ENCODE measurements at places on chromosomes 11 and 22.

GRCh38 chr11:128522943-128523518 is 64.3 kb downstream of the ETS1 start:
- DNase-seq: peak; percentile 64

DNA sequence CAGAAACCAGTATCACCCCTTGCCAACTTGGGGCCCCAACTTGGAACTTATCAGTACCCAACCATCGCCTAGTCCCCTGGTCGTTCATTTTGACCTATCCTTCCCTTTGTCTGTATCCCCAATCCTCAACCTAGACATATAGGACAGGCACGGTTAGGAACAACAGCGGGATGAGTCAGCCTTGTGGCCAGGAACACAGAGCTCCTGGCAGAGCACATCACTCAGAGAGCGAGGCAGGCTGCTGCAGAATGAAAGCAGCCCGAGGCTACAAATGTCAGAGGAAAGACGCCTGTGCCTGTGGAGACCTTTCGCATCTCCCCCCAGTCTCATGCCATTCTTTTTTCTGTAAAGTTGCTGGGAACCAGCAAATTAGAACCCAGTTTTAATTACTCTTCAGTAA is 14.6 kb downstream of the DKK3 start:
- no peak for DNase-seq

DNA sequence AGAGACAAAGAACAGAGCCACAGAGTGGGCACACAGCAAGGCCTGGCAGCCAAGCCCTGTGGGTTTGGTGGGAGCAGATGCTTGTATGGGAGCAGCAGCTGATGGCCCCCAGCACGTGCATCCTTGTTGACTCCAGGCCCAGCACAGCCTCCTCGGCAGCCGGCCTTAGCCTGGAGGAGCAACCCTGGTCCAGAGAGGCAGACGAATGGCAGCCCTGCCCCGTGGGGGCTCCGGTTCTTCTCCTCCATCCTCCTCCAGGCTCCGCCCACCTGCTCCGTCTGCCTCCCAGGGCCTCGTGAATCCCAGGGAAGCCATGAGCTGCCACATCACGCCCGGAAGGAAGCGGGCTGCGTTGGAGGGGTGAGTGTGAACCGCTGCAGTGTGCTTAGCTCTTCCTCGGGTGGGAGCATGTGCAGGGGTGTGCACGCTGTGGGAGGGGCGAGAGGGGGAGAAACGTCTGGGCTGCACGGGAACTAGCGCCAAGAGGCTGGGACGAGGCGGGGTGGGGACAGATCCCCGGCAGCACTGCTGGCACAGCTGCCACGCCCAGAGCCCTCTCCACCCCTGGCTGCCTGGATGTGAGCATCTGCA is 36.3 kb upstream of the JAM3 start:
- no peak for DNase-seq

DNA sequence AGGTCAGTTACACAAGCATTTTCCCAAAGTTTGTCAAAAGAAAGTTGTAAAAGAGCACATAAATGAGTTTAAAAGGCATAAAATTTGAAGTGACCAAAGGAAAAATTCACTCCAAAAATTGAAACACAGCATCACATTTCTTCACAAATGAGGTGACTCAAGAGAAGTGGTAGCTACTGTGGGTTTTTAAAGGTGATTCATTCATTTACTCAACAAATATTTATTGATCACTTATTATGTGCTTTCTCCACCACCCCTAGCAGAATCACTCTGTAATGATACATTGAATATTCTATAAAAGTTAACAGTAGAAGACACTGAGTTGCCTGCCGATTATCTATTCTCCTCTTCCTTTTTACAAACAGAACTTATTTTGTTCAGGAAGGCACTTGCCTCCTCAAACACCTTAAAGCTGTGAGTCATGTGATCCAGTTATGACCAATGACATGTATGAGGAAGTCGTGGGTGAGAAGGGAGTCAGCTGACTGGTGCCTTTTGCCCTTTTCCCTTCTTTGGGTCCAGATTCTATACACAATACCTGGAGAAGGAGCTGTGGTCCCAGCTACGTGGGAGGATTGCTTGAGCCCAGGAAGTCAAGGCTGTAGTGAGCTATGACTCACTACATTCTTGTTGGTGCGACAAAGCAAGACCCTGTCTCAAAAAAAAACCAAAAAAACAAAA is 67.7 kb upstream of the CLNS1A start:
- peak; percentile 43 for DNase-seq

- no peak for DNase-seq
Measured at GRCh38 chr22:17477391-17477833, 85.9 kb upstream of the SLC25A18 start.

- no peak for DNase-seq
Measured at GRCh38 chr11:130165601-130166456, 6.2 kb downstream of the ST14 start.

Data from activated CD4-positive, alpha-beta T cell treated with anti-CD3 and anti-CD28 coated beads, Interleukin-2, Interleukin-4, amounts not matched to agents 100 ng/mL and 50 ng/mL, durations not matched to agents 16 hours and 8 hours (primary cell).